Right renal pelvis (tissue), 4 donors: ENCODE measurements at places on chromosomes 11 and 22. TPM values are rescaled to one million over a fixed set of nuclear protein-coding genes. Genes with fewer than 3 reads are reported as not detected.

GRCh38 chr11:72009156-72009555 is 10.4 kb downstream of the IL18BP start:
- DNase-seq: no peak

The ZNF214 gene
- 13.2 TPM for polyA plus RNA-seq

The SLC6A5 gene
- 0.13 TPM for polyA plus RNA-seq

GRCh38 chr11:64747961-64748665 is 4.2 kb upstream of the RASGRP2 start:
- DNase-seq: no peak

DNA sequence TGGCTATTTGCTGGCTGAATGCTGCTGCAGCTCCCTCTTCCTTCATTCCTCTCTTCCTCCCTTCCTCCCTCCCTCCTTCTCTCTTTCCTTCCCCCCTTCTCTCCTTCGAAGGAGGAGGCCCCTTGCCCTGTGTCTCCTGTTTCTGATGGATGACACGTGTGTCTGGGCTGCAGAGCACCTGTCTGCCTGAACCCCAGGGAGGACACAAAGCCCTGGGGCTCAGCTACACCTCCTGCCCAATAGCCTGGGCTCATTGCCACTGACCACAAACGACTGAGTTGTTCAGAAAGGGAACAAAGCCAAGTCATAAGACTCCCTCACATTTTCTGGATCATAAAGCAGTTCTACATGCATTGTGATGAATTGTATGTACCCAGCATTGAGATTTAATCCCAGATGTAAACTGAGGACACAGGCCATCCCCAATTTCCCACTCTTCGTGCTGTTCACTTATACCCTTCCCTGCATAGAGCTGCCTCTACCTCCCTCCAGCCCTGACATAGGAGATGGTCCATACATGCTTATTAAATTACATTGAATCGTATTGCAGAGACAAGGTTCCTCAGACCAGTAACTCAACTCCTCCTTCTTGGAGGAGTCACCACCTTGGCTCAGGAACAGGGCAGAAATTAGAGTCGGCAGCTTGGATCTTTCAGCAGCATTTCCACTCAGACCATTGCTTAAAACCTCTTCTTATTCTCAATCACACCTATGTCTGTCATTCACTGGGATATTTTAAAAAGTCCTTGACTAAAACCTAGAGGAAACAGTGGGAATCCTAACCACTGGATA is 1.2 kb downstream of the CSRP3 start:
- DNase-seq: no peak

DNA sequence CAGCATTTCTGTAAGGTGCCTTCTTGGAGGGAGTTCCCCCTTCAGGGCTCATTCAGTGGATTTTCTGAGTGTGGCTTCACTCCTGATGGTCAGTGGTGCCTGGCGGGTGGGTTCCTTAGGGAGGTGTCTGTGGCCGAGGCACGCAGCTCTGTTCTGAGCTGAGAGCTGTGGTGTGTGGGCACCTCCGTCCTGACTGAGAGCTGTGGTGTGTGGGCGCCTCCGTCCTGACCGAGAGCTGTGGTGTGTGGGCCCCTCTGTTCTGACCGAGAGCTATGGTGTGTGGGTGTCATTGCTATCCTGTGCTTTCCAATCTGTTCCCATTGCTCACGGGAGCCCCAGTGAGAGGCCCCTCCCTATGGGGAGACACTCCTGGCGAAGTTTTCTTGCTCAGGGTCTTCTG is 39.8 kb downstream of the MUC6 start:
- no peak for DNase-seq

- no peak for DNase-seq
Observed at GRCh38 chr11:128244871-128245270, 342.5 kb downstream of the ETS1 start.

GRCh38 chr22:35708453-35708852 is 9.2 kb upstream of the APOL5 start:
- no peak for DNase-seq

- no peak for DNase-seq
Observed at GRCh38 chr22:29313576-29314466, 1.7 kb downstream of the RASL10A start.
